Lower leg skin (tissue), 4 donors: ENCODE measurements at places on chromosomes 6 and 20.
A peak's percentile ranks its signal among the peaks of the same experiment; 100 is the strongest.

DNA sequence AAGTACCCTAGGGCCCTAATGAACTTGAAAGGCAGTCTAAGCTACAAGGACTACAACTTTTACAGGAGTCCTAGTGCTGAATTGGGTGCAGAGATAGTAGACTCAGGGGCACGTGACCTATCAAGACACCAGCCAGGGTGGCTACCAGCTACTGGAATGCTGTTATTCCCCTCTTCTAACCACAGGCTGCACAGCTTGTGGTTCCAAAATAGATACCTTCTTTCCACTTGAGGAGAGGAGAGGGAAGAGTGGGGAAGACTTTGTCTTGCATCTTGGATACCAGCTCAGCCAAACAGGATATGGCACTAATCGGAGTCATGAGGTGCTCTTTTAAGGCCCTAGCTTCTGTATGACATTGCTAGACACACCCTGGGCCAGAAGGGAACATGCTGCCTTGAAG, 60.0 kb upstream of the MTRF1L start:
- DNase-seq = no peak

- no peak for DNase-seq
These were observed 33.8 kb upstream of the NT5E start for GRCh38 chr6:85416049-85416448.

- DNase-seq = no peak
These were observed 28.5 kb downstream of the BCAS4 start for GRCh38 chr20:50823319-50823718.

GRCh38 chr6:24054388-24054787, 71.6 kb upstream of the NRSN1 start:
- DNase-seq = no peak

- no peak for DNase-seq
These were observed 39.5 kb downstream of the NCR2 start for GRCh38 chr6:41374618-41375590.

GRCh38 chr6:2531426-2532215, 219.1 kb downstream of the MYLK4 start:
- no peak for DNase-seq

GRCh38 chr6:111911428-111911827, 38.2 kb upstream of the FYN start:
- DNase-seq = no peak

GRCh38 chr20:20199361-20200160, 147.2 kb downstream of the CFAP61 start:
- DNase-seq = no peak

DNA sequence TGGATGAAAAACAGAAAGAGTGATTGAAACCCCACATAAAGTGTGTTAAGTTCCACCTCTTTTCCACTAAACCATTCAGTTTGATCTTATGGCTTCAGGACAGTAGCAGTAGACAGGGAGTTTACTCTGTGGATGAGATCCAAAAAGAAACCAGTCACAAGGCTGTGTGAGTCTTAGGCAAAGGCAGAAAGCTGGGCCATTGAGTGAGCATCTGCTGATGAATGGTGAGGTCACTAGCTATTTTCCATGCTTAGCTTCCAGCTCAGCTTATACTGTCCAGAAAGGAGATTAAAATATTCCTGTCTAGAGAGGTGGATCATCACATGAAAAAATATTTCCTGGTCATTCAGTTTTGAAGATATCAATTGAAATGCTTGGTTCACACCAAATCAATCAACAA, 1643.9 kb downstream of the HACE1 start:
- no peak for DNase-seq

- DNase-seq = no peak
These were observed 225.5 kb downstream of the TAF4 start for GRCh38 chr20:61839912-61840778.

- no peak for DNase-seq
These were observed 25.5 kb downstream of the CLIC5 start for GRCh38 chr6:45990162-45990561.

- DNase-seq = no peak
These were observed 17.4 kb downstream of the PRPH2 start for GRCh38 chr6:42704937-42705374.

DNA sequence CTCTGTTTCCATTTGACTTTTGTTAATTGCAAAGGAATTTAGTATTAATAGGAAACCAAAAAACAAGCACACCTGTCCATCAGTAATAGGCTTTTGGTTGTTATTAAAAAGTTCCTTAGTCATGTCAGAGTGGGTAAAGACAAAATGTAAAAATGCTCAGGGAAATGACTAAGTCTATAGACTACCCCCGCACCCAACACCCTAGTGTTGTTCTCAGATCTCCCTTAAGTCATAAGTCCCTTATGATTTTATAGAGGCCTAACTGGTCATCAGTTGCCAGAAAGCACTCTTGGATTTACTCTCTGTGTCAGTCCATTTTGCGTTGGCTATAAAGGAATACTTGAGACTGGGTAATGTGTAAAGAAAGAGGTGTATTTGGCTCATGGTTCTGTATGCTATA, 52.8 kb downstream of the MAP3K4 start:
- no peak for DNase-seq

- no peak for DNase-seq
These were observed 116.2 kb upstream of the PRL start for GRCh38 chr6:22412994-22413393.

- DNase-seq = no peak
These were observed 7.6 kb downstream of the TREM1 start for GRCh38 chr6:41278699-41279405.

GRCh38 chr6:44020148-44020547, 107.1 kb downstream of the MRPL14 start:
- DNase-seq = peak; percentile 48

- no peak for DNase-seq
These were observed 295.6 kb upstream of the BMP2 start for GRCh38 chr20:6471871-6472270.

DNA sequence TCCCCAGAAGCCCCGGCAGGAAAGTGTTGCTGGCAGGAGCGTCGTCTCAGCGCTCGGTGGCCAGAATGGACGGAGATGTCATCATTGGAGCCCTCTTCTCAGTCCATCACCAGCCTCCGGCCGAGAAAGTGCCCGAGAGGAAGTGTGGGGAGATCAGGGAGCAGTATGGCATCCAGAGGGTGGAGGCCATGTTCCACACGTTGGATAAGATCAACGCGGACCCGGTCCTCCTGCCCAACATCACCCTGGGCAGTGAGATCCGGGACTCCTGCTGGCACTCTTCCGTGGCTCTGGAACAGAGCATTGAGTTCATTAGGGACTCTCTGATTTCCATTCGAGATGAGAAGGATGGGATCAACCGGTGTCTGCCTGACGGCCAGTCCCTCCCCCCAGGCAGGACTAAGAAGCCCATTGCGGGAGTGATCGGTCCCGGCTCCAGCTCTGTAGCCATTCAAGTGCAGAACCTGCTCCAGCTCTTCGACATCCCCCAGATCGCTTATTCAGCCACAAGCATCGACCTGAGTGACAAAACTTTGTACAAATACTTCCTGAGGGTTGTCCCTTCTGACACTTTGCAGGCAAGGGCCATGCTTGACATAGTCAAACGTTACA, 817 bp downstream of the GRM1 start:
- no peak for DNase-seq

- no peak for DNase-seq
These were observed 4.2 kb downstream of the RNASET2 start for GRCh38 chr6:166952121-166952520.

GRCh38 chr6:118325220-118325860, 222.8 kb upstream of the PLN start:
- DNase-seq = no peak

- DNase-seq = no peak
These were observed 12.8 kb upstream of the IRAK1BP1 start for GRCh38 chr6:78854546-78854945.

GRCh38 chr6:31586008-31586407, at the start of gene LST1:
Gene LST1 (plus strand): TSS chr6:31586277. CDS start chr6:31587300, 1,023 bp downstream.
- no peak for DNase-seq

DNA sequence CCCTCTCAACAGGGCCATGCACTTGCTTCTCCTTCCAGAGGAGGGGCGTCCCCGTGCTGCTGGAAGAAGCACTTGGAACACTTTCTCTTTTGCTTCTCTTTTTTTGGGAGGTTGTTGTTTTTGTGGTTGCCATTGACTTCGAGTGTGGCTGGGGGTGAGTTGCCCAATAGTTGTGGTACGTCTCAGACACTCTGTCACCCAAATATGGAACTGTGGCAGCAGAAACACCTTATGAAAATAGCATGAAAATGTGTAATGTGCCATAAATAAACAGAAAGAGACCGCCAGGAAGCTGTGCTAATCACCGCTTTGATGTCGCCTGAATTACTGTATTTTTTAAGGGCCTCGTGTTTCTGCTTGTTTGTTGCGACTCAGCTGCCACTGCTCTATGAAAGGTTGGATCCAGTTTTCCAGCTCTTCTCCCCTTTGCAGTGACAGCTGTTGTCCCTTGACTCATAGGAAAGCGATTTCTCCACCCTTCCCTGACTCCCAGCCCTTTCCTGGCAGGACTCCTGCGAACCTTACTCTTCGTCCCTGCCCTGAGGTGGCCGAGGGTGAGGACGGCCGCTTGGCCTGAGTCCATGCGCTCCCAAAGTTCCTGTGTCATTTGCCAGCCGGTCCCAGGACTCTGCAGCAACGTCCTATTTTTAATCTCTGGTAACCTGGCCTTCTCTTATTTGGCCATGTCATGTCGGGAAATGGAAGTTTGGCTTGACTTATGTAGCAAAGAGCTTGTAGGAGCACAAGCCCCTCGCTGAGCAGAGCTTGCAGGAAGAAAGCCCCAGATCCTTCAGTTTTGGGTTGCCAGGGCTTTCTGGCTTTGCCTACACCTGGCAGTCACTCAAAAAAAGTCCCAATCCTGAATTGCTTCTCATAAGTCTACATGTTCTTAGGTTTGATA, 694.6 kb downstream of the QKI start:
- peak; percentile 72 for DNase-seq

DNA sequence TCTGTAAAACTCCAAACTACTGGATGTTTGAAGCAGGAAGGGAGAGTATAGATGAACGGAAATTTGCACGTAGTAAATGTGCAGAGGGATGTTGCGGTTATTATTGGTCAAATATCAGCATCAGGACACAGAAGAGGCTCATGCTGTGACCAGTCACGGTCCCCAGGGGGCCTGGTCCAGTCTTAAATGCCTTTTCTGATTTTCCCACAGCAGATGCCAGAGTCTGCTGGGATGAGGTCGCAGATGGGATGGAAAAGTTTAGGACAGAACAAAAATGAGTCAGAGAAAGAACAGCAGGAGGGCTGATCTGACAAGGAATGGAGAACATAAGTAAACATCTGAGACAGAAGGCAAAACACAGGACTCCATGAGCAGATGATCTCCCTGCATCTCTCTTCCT, 11.7 kb upstream of the SIRPG start:
- no peak for DNase-seq

DNA sequence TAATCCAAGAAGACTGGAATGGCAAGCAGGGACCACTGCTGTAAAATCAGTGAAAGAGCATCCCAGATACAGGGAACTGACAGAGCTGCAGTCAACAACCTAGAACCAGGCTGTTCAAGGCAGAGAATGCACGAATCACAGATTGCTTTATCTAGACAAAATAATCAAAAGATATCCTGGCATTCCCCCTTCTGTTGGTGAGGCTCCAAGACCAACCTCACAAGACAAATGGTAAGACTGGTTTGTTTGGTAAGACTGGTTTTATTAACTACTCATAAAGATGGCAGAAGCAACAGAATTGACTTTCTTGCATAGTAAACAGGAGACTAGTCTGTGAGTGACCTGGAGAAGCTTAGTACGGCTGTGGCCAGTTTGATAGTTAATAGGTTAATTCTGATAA, 88.8 kb upstream of the AHI1 start:
- no peak for DNase-seq

GRCh38 chr6:160429620-160429895, 81.4 kb downstream of the SLC22A3 start:
- no peak for DNase-seq

- DNase-seq = no peak
These were observed 16.7 kb upstream of the TBC1D20 start for GRCh38 chr20:478949-479429.

DNA sequence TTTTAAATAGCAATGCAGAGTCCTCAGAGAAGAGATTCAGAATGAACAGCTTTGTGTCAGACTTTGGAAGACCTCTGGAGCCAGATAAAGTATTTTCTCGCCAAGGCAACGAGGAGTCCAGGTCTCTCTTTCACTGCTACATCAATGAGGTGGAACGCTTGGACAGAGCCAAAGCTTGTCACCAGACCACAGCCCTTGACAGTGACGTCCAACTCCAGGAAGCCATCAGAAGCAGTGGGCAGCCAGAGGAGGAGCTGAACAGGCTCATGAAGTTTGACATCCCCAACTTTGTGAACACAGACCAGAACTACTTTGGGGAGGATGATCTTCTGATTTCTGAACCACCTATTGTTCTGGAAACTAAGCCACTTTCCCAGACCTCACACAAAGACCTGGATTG, 55.5 kb downstream of the MRAP2 start:
- no peak for DNase-seq

GRCh38 chr20:33070111-33071053, 9.1 kb upstream of the BPIFB4 start:
- no peak for DNase-seq

- no peak for DNase-seq
These were observed 416 bp downstream of the RSPH4A start for GRCh38 chr6:116616737-116617053.

GRCh38 chr6:96923400-96923799, 1.1 kb upstream of the KLHL32 start:
- no peak for DNase-seq

DNA sequence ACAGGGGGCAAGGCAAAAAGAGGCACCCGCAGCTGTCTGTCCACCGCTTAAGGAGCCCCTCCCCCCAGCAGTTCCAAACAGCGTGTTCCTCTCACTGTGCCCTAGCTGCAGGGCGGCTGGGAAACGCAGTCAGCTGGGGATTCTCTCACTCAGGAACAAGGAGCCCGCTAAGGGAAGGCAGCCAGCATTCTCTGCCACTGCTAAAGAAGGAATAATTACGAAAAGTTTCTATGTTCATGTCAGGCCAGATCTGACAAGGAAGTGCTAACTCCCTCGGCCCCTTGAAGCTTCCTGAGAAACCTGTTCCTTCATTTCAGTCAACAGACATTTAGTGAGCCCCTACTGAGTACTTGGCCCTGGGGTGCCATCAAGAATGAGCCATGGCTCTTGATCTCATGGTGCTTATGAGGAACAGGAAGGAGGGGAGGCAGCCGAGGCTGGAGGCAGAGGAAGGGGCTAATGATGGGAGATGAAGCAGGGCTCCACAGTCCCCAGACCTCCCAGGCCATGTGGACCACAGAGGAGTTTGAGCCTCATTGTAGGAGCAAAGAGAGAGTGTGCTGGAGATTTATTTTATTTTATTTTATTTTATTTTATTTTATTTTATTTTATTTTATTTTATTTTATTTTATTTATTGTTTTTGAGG, 101.7 kb upstream of the PMEPA1 start:
- no peak for DNase-seq

DNA sequence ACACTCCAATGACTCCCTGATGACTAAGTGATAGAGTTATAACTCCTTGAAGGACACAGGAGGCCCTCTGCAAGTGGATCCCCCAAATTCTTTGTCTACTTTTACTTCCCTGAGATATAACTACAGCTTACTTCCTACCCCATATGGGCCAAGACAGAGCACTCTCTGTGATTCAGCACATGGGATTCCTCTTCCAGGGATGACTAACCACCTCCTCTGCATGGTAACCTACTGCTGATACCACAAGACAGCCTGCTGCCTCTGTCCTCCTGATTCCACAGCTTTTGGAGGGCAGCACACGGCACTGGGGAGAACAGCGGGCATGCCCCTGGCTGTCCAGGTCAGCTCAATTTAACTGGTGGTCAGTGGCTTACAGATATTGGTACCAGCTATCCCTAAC, 675.7 kb upstream of the AGPAT4 start:
- DNase-seq = no peak

- DNase-seq = peak; percentile 35
These were observed 206.9 kb downstream of the IBTK start for GRCh38 chr6:82040405-82041221.

- DNase-seq = no peak
These were observed 178.6 kb upstream of the RGS17 start for GRCh38 chr6:153309651-153310050.
